ENCODE measurements at places on chromosomes 1 and 21.

DNA sequence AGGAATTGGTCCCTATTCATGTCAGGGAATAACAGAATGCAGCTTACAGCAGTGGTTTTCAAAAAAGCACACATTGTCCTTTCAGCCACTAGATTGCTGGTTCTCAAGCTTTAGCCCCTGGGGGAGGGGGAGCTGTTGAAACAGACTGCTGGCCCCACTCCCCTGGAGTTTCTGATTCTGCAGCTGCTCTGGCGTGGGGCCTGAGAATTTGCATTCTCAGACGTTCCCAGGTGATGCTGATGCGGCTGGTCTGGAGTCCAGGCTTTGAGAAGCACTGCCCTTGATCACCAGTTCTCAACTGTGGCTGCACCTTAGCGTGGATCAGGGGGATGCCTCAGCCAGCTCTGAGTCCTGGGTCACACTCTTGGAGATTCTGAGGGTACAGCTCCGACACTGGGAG lies 62.7 kb upstream of the LAPTM5 start:
- no peak for DNase-seq

DNA sequence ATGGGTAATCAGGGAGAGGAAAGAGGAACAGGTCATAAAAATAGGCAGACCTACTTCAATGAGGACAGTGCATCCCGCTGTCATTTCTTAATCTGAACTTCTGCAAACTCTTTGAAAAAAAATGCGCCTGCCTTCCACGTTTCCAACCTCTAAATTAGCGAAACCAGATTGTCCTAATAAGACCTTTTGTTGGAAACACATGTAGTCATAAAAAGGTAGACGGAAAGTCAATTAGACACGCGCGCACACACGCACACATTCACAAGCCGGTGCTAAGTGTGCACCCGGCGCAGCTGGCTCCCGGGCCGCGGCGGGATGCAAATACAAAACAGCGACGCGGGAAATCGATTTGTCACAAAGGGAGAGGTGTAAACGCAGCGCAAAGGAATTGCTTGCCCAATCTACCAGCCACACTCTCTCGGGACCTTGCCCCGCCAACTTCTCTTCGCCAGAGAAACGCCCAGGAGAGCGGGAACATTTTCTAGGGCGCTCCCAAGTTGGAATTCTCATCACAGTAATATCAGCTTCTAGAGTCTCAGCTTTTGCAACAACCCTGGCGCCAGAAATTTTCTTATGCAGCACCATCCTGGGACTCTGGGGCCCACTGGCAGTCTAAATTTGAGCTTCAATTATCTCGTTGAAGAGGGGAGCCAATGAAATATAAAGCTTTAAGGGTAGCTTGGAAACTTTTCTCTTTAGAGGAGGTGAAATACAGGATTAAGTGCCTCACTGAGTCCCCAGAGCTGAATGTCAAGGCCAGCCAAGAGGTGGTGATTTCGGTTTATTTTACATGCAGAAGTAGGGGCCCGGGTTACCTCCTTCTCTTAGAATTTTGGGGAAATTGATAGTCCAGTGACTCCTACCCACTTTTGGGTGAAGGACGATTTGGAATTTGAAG lies 4.5 kb downstream of the PRRX1 start:
- DNase-seq = no peak

GRCh38 chr1:50661626-50662025 lies 238.4 kb upstream of the DMRTA2 start:
- DNase-seq = no peak

- DNase-seq = no peak
These were observed 189.5 kb downstream of the PLA2G4A start for GRCh38 chr1:187018291-187018690.

DNA sequence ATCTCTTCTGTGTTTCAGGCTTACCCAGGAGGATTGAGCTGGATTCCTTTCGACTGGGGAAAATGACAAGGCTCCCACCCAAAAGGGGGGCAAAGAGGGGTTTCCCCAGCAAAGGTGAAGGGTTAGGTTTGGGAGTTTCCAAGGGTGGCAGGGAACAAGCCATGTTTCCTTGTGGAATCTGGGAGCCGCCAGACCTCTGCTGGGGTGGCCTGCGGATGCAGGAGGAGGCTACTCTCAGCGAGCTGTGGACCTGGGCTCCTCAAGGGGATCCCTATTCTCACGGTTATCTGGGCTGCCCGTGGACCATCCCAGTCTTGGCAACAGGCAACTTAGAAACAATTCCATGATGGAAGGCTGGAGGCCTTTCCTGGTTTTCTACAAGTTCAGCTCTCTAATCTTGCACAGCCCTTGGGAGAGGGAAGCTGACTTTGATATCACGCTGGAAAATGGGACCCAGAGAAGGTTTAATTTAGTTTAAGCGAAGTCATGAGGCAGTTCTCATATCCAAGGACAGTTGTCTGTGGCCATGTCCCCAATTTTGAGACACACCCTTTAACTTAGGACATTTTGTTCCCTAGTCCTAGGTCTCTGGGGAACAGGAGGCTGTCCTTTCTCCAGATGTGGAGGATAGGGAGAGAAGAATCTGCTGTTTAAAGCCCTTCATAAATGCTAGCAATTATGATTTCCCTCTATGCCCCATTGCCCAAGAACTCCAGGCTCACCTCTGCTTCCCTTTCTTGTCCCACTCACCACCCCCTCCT lies 24.7 kb upstream of the STUM start:
- no peak for DNase-seq

GRCh38 chr1:235011064-235011598 lies 117.5 kb downstream of the TOMM20 start:
- no peak for DNase-seq

DNA sequence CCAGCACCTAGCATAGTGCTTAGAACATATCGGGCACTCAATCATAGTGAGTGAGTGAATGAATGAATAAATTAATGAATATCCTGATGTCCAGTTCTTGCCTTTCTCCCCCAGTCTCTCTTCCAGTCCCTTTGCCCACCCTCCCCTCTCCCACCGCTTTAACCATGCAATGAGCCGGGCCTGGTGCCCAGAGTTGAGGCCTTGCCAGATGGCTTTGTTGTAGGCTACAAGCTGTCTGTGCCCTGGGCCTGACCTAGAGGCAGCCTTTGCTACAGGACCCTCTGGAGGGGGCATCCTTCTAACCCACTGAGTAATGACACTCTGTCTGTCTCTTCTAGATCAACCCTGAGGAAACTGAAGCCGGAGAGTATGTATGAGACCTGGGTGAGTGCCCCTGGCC lies 6.9 kb downstream of the CASQ1 start:
- no peak for DNase-seq

GRCh38 chr1:70264839-70265238 lies 43.7 kb downstream of the SRSF11 start:
- no peak for DNase-seq

GRCh38 chr21:36321325-36322082 lies 1.5 kb downstream of the MORC3 start:
- DNase-seq = no peak

DNA sequence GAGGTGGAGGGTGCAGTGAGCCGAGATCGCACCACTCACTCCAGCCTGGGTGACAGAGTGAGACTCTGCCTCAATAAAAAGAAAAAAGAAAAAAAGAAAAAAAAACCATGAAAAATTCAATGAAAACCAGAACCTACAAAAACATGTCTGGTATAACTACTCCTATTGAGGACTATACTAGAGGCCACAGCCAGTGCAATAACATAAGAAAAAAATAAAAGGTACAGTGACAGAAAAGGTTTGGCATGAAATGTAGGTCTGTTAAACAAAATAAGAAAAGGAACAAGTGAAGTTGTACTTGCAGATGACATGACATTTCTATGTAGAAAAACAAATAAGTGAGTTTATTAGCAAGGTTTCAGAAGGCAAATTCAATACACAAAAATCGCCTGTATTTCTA lies 8.2 kb downstream of the NADK start:
- DNase-seq = no peak

DNA sequence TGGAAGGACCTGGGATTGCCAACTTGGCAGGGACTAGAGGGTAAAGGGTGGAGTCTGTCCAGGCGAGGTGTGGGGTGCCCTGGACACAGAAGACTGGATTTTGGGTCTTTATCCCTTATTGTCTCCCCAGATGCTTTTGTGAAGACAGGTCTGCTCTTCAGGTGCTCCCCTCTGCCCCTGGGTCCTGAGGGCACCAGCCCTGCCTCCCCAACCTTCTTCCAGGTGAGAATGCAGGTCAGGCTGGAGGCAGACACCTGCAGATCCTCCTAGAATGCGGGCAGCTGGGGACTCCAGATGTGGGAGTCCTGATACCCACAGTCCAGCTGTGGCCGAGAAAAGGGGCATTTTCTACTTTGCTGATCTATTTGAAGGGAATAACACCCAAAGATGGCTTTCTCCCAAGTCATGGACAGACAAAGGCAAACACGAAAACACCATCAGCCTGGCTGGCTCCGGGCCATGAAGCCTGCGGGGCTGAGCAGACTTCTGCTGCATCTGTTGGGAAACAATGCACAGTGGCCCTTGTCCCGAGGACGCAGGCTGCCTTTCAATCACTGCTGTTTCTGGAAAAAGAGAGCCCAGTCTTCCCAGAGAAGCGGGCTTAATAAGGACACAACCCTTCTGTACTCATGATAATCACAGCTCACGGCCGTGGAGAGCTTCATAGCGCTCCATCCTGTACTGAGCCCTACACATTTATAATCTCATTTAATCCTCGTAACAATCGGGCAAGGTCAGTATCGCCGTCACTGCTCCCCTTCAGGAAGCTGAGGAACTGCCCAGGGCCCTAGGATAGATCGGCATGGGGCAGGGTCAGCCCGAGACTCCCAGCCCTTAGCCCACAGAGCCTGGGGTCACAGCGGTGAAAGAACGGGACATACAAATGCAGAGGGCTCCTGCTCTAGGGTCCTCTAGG lies 62.0 kb upstream of the ABCG1 start:
- no peak for DNase-seq

DNA sequence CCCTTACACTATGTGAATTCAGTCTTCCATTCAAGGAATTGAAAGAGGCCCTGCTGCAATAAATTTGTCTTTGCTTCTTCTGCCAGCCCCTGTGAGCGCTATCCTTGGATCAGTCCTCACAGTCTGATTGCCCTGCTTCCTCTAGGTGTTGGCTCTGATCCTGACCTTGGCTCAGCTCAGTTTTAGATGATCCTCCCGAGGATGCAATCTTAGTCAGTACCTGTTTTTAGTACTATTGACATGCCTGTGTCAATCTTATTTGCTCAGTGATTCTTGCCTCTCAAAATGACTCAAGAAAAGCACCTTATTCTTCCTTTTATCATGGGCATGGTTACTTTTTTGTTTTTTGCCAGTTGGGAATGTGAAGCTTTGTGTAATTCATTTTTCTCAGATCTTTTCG lies 101.4 kb upstream of the KCNK1 start:
- no peak for DNase-seq

DNA sequence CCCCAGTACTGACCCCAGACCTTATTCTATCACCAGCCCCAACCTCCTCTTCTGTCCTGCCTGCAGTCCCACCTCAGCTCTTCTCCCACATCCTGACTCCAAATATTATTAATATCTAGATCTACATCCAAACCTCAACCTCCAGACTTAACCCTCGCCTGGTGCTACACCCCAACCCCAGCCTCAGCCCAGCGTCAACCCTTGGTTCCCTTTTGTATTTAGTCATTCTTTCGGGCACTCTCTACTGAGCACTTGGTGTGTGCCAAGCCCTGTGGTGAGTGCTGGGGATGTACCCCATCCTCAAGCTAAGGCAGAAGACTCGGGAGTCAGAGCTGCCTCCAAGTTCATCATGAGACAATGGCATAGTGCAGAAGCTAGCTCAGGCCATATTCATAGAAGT lies 1.1 kb downstream of the SHISAL2A start:
- no peak for DNase-seq

DNA sequence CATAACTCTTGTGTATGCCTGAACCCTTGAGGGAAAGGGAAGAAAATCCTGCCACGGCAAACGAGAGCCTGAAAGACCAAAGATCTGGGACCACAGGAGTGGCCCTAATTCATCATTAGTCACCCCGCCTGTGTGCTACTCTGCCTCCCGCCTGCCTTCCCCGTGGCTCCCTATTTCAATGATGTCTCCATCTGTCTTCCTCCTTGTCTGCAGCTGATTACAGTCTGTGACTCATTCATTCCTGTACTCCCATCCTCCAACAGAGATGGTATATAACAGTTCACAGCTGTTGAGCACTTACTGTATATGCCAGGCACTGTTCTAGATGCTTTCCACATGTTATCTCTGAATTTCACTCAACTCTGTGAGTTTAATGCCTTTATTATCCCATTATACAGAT lies 96.6 kb downstream of the SEC16B start:
- DNase-seq = no peak

DNA sequence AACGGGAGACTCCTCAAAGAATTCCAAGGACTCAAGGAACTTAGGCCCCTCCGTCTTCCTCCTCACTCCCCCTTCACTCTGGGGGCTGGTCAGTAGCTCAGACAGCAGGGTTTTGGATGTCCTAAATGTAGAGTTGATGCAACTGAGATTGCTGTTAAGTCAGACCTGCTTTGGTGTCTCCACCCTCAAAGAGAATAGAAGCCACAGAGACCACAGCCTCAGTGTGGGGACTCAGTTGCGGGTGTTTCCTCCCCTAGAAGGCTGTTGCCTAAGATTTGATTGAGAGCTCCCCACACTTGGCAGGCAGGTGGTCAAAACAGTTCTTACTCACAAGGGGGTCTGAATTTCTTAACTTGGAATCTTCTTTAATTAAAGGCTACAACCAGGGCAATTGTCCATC lies 7.6 kb downstream of the MAN1C1 start:
- no peak for DNase-seq

GRCh38 chr1:114517348-114517747 lies 6.3 kb upstream of the TRIM33 start:
- DNase-seq = no peak

- no peak for DNase-seq
These were observed 30.4 kb downstream of the RAP1GAP start for GRCh38 chr1:21638531-21639341.

- DNase-seq = no peak
These were observed 215.4 kb upstream of the ADGRL2 start for GRCh38 chr1:81585371-81585770.

- no peak for DNase-seq
These were observed 7.4 kb downstream of the DCST2 start for GRCh38 chr1:155026154-155026553.

GRCh38 chr1:21930080-21930571 lies 7.0 kb downstream of the HSPG2 start:
- DNase-seq = no peak

GRCh38 chr1:200626853-200627534 lies 6.4 kb upstream of the KIF14 start:
- no peak for DNase-seq

GRCh38 chr1:232891071-232891470 lies 59.3 kb upstream of the NTPCR start:
- DNase-seq = no peak

- DNase-seq = no peak
These were observed 44.1 kb upstream of the SIM2 start for GRCh38 chr21:36654796-36655325.

DNA sequence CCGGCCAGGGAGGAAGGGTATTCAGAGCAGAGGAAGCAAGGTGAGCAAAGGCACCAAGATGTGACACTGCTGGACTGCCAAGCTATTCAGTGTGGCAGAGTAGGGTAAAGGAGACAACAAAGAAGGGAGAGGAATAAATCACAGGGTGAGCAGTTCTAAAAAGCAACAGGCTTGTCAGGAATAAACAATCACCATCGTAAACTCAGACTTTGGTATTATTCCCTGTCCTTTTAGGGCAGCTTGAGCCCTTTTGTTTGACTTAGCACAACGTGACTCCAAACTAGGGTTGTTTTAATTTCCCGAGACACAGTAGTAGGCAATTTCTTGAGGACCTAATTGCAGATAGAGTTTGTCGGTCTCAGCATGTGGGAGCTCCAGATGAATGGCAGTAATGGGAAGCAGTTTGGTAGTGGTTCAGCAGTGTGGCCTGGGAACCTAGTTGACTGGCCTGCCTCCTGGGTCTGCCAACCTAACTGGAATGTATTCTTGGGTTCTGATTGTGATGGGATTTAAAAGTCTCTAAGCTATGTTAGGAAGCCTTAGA lies 4.3 kb downstream of the CR1L start:
- no peak for DNase-seq
